ENCODE measurements at places on chromosomes 11 and 22.

- DNase-seq = peak; percentile 90
Observed at GRCh38 chr22:35458547-35459422, 58.8 kb downstream of the MCM5 start.

DNA sequence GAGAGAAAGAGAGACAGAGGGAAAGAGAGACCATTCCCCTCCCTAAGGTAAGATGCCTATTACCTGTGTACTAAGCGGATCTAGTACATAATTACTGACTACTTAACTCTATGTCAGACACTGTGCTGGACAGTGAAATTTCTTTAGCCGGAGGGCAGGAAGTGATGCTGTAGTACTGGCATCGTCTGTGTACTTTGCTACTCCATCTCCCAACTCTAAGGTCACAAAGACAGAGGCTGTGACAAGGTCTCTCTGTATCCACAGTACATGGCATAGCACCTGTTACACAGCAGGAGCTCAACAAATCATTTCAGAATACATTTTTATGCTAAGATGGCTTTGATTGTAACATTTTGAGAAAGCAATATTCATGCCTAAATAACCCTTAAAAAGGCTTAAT lies 9.0 kb downstream of the BLID start:
- DNase-seq = no peak

DNA sequence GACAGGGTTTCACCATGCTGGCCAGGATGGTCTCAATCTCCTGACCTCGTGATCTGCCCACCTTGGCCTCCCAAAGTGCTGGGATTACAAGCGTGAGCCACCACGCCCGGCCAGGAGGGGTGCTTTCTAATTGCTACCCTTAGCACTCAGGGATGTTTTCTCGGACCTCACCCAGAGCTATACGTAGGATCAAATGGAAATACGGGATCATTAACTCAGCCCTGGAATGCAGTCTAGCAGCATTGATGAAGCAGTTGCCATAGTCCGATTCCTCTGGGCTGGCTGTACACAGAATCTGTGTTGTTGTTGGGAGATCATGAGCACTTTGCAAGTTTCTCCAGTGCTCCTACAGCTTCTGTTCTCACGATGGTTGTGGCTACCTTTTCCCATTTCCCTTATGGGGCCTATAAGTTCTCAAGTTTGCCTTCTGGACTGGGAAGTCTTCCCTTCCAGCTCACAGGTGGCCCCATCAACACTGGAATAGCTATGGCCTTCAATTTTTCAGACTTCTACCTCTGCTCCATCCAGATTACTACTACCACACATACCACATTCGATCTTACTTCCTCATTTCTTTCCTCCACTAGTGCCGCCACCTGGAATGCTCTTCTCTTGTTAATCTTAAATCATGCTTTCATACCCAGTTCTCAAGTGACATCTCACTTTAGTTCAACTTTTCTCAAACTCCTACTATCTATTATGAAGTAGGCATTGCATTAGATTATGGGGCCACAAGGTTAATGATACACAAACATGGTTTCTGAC lies 16.1 kb upstream of the PCF11 start:
- DNase-seq = no peak

GRCh38 chr11:79493555-79494171 lies 52.8 kb upstream of the TENM4 start:
- DNase-seq = peak; percentile 77

DNA sequence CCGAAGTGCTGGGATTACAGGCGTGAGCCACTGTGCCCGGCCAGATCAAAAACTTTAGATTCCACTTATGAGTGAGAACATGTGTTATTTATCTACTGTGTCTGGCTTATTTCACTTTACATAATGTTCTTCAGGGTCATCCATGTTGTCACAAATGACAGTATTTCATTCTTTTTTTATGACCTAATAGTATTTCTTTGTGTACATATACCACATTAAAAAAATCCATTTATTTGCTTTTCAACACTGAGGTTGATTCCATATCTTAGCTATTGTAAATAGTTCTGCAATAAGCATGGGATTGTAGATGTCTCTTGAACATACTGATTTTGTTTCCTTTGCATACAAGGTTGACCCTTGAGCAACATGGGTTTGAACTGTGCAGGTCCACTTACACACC lies 13.2 kb upstream of the SCGB1D1 start:
- DNase-seq = no peak

DNA sequence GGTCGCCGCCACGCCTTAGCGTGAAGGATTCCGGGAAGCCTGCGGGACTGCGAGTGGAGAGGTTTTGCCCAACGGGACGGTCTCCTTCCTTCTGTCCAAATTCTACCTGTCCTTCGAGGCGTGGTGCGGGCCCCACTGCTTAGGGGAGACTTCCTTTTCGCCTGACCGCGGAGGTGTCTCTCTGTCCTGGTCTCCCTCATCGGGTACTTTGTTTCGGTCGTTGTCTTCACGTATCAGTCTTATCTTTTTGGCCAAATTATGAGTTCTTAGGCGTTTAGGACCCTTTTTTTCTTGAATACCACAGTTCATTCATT lies 388 bp downstream of the HINFP start:
- DNase-seq = no peak

GRCh38 chr11:72724851-72725723 lies 27.1 kb downstream of the ARAP1 start:
- DNase-seq = peak; percentile 77

- no peak for DNase-seq
Observed at GRCh38 chr11:60862171-60862570, 5.2 kb upstream of the ZP1 start.

DNA sequence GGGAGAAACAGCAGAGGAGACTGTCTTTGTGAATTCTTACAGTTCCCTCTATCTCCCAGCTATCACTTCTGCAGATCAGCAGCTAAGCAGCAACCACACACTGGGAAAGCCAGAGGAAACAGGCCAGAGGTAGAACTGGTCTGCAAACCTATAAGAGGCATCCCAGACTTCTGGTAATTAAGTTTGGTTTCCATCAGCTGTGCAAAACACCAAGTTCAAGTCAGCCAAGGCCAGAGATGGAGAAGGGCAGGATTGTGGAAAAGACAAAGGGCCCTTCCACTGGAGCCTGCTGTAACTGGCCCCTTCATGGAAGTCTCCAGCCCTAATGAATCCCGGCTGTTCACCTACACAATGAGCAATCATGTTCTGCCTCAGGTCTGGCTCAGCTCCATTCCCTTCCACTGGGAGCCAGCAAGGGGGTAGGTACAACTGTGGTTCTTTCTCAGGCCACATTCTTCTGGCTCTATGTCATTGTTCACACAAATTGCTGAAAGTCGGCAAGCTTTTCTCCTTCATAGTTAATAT lies 4.6 kb upstream of the PAMR1 start:
- DNase-seq = no peak

DNA sequence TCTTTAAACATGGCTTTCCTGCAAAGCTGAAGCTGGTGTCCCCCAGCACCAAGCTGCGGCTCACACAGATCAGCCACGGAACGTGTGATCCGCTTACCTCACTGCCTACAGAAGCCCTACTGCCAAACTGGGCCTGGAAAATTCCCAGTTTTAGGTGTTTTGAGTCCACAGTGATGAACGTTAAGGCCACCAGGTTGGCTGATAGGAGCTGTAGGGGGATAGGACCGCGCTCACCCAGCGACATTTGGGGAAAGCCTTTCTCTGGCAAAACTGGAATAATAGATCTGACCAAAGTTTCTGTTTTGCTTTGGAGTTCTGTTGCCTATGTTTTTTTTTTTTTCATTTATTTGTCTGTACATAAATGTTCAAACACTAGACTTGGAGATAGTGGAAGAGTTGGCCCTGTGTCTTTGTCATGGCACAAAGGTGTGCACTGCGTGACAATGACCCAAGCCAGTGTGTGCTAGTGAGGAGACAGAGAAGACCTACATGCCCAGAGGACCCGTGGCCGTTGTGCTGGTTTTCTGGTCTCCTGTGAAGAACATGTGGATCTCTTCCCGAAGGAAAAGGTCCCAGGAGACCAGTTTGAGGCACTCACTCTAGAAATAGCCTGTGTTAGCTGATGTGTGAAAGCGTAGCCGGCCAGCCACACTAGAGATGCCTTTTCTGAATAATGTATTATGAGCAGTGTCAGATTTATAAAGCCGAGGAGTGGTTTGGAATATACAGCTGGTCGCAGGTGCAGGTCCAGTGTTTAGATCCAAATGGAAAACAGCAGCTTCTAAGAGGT lies 15.0 kb downstream of the ASPHD2 start:
- DNase-seq = no peak

GRCh38 chr11:110512026-110512425 lies 82.3 kb downstream of the FDX1 start:
- DNase-seq = no peak

GRCh38 chr11:131893103-131893890 lies 522.9 kb downstream of the NTM start:
- no peak for DNase-seq

GRCh38 chr11:84290647-84291046 lies 1004.5 kb upstream of the CCDC90B start:
- no peak for DNase-seq

DNA sequence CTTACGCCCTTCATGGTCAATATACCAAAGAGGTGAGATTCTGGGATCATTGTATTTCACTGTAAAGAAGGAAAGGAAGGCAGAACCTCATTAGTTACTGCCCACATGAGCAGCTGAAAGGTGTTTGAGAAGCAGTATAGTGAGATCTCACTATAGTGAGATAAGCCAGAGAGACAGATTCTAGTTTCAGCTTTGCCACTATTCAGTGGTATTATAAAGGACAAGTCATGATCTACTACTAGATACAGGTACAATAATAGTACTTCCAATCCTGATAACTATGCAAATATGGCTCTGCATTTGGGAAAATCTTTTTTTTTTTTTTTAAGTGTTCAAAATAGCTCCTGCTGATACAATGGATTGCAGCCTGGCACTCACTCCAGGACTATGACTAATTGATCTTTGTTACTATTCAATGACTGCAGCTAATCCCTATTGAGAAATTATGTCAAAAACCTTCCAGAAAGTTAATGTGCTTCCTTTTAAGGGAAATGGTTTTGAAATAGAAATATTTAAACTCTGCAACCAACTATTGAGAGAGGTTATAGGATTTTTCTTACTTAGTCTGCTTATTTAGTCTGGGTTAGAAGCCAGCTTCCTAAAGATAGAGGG lies 8.3 kb upstream of the DLAT start:
- no peak for DNase-seq

DNA sequence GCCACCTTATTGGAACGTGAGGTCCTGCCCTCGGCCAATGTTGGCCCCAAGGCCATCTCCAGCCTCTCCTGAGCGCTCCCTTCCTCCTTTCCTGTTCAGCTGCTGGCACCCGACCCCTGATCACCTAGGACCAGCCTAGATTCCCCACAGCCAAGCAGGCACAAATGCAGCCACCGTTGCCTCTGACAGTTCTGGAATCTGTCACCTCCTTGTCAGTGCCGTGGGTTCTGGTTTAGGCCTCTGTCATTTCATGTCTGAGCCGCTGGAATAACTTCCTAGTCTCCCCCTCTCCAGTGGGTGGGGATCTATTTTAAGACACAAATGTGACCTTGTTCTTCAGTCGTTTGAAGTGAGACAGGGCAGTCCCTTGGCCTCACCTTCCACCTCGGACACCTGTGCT lies 29.7 kb downstream of the FADS3 start:
- DNase-seq = no peak

DNA sequence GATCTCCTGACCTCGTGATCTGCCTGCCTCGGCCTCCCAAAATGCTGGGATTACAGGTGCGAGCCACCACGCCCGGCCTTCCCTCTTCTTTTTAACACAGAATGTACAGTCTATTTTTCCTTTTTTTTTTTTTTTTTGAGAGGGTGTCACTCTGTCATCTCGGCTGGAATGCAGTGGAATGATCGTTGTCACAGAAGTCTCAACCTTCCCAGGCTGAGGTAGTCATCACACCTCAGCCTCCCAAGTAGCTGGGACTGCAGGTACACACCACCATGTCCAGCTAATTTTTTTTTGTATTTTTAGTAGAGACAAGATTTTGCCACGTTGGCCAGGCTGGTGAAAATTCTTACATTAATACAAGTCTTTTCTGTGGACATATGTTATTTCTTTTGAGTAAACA lies 13.1 kb downstream of the PPP6R2 start:
- DNase-seq = no peak

DNA sequence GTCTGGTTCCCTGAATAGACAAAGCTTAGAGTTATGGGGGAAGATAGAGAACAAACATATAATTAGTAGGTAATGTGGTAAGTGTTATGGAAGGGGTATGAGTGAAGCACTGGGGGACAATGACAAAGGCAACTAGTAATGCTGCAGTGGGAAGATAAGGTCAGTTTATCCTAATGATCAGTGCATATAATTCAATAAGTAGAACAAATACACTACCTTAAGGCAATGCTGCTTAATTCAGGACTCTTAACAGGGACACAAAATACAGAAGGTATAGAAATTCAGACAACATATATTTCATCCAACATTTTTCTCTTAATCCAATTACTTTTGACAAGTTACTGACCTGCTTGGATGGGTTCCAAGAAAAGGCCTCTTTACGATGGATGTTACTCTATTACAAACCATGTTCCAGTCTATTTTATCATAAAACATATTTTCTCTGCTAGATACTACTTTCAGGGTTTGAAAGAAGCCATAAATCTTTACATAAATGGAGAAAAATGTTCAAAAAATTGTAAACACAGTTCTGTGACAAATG lies 1186.2 kb downstream of the LRRC4C start:
- no peak for DNase-seq

- peak; percentile 86 for DNase-seq
Observed at GRCh38 chr11:110429731-110430266, at the start of gene FDX1. Gene FDX1 (plus strand): TSS chr11:110429948. CDS start chr11:110430121, 173 bp downstream.

DNA sequence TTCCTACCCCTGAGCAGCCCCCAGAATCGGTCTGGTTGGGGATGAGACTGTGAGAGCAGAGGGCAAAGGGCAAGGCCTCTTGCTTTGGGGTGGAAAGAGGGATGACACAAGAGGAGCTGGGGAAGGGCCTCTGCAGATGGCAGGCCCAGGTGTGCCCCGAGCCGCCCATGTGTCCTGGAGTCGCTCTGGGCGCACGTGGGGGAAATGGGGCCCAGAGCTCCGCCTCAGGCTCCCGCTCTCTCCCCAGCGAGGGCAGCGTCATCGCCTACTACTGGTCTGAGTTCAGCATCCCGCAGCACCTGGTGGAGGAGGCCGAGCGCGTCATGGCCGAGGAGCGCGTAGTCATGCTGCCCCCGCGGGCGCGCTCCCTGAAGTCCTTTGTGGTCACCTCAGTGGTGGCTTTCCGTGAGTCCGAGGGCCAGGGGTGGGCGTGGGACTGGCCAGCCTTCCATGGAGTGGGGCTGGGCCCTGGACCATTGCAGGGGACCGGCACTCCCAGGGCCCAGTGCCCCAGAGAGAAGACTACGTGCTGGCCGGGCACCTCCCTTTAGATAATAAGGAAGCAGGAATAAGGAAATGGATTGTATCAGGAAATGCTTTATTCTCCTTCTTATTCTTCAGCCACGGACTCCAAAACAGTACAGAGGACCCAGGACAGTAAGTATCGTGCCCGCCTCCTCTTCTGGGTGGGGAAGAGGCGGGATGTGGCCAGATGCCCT lies 30.1 kb downstream of the ST14 start:
- DNase-seq = no peak

Measured in NCI-H345 (cell line).